Left kidney (tissue), 8 donors: ENCODE measurements at places on chromosomes 4 and X. TPM values are rescaled to one million over a fixed set of nuclear protein-coding genes. Genes with fewer than 3 reads are reported as not detected.

- no peak for DNase-seq
Observed at GRCh38 chr4:94758141-94758699, 465 bp downstream of the BMPR1B start.

Gene CPZ
- polyA plus RNA-seq = 18.9 TPM

Gene CCDC110
- 2.7 TPM for polyA plus RNA-seq

GRCh38 chr4:37948542-37948941 lies 11.7 kb upstream of the PTTG2 start:
- DNase-seq = no peak
